ENCODE measurements at places on chromosomes 2 and 18.

DNA sequence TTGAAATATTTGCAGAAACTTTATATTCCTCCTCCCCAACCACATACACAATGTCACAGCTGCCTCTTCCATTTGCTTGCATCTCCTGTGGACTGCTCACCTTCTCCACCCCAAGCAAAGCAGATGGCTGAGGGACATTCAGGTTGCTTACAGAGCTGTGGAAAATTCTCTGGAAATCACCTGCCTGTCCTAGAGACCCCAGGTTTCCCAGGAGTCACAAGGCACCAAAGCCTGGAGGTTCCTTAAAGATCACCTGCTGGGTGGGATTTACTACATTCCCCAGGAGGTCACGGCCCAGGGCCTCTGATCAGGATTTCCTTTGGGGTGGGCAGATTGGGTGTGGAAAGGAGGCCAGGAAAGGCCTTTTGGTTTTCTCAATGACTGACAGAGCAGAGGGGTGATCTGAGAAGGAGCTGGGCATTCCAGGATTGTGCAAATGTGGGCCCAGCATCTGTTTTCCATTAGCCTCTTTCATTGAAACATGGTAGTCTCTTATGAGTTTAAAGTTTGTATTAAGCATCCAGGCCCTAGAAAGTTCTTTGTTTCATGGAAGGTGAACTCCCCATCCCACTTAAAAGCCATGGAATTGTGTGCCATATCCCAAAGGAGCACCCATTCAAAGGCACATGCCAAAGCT is 410.7 kb upstream of the TNP1 start:
- no peak for DNase-seq

DNA sequence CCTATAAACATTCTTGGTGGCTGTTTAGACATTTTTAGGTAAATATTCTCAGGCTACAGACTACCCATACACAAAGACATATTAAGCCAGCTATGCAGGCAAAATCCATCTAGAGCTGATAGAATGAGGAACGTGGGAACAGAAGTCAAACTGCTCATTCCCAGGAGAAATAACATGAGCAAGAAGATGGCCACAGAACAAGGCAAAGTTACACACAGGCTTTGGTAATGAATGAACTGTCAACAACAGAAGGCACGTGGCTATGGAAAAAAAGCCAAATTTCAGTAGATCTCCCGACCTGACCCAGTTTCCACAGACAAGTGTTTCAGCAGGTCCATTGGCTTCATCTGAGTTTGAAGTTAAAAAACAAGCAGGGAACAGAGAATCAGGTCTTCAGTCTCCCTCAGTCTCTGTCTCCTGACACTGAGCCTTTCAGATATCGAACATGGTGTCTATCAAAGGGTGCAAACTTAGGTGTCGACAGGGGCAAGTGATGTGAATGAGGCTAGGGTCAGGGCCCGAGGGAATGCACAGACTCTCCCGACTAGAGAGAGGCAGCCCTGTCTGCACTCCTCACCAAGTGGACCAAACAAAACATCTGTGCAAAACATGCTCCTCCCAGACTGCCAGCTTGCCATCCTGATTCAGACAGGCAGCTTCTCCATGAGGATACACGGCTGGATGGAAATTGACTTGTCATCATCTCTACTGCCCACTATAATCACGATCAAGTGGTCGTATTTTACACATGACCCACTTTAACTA is 25.9 kb downstream of the SIGLEC15 start:
- no peak for DNase-seq

DNA sequence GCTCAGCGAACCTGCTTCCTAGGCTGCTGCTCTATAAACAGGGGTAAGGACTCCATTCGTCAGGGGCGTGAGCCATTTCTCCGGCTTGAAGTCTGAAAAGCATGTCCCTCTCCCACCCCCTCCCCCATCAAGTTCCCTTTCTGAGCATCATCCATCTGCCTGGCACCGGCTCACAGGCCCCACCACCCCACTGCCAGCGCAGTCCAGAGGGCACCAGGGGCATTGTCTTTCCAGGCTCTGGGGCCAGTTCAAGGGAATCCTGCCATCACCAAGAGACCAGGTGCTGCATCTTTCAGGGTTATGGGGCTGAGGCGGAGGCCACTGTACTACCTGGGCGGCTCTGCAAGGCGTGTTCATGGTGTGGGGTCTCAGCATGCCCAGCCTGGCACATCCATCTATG is 64.7 kb upstream of the EDAR start:
- no peak for DNase-seq

DNA sequence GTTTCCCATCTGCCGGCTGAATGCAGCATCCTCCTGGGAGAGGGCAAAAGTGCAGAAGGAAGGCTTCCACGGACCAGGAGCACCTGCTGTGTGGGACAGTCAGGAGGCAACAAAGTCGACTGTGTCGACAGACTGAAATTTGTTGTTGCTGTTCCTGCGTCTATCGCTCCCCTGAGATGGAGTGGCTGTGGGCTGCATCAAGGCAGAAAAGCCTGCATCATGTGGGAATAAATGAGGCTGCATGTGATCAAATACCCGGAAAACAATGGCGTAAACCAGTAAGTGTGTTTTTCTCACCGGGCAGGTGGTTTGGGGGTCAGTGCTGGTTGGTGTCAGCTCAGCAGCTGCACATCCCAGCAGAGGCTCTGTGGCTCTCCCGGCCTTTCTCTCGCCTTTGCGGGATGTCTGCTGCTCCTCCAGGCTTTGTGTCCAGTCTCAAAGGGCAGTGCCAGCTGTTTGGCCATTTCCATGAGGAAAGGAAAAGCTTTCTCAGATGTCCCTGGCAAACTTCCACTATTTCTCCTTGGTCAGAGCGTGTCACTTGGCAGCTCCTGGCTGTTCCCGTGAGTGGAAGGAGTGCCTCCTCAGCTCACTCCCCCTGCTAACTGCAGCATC is 262.4 kb downstream of the NDUFA10 start:
- DNase-seq, result no peak

- no peak for DNase-seq
Measured at GRCh38 chr2:151624271-151624670, 110.0 kb downstream of the NEB start.

All from CD4-positive, alpha-beta T cell treated with Interferon alpha-2 for 1 hour (primary cell).